ENCODE measurements at places on chromosomes 3 and 15.

- no peak for DNase-seq
These were observed 56.6 kb upstream of the TNIK start for GRCh38 chr3:171516765-171517164.

- DNase-seq, result no peak
These were observed 33.3 kb downstream of the PTPN23 start for GRCh38 chr3:47414161-47414564.

DNA sequence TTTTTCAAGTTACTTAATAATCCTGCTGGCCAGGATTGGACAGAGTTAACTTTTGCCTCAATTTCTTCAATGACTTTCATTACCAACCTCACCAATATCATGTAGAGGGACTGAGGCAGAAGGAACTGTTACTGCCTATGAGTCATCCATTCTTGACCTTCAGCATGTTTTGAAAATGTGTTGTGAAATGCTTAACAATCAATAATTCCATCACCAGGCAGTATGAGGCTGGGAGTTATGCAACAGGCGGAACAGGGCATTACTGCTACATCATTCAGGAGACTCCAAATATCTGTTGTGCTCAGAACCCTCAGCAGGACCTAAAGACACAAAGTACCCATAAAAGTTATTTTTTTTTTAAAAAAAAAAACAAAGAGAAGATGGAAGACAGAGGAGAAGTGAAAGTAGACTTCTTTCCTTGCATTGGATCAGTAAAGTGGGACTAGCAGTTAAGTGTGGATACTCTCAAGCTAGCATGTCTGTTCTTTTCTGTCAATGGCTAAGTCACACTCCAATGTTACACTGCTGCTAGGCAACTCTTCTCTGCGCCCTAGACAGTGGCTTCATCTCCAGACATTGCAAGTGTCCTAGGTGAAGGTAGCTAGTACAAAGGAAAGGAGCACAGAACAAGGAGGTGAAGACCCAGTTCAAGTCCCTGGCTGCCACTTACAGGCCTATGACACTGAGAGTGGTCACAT is 184.9 kb upstream of the LPP start:
- DNase-seq, result no peak

DNA sequence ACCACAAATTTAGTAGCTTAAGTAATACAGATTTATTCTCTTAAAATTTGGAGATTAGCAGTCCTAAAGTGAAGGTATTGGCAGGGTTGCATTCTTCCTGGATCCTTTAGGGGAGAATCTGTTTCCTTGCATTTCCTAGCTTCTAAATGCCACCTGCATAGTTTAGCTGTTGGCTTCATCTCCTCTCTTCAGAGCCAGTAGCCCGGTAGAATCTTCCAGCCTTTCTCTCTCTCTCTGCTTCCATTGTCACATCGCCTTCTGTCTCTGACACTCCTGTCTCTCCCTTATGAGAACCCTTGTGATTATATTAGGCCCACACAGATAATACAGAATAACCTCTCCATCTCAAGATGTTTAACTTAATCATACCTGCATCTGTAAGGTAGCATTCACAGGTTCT is 21.4 kb downstream of the FAM98B start:
- DNase-seq, result no peak

GRCh38 chr3:181105646-181106045 is 116.1 kb upstream of the DNAJC19 start:
- no peak for DNase-seq

DNA sequence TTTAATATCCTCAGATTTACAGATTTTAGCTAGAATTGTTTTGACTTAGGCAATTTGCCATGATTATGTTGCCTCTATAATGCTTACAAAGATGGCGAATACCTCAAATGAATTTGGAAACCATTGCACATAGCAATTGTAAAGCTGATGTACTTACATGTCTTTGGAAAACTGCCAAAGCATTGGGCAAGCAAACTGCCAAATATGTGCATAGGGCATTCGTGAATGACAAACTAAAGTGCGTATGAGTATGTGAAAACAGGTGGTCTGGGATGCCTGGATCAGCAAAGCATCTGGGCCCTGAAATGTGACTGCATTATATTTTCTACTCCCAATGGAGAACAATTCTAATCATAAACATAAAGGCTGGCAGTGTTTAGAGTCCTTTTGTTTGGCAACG is 445.3 kb upstream of the ROBO1 start:
- no peak for DNase-seq

- DNase-seq, result no peak
These were observed 31.5 kb upstream of the ADAMTS17 start for GRCh38 chr15:100373120-100373896.

GRCh38 chr3:66253790-66254620 is 33.2 kb downstream of the SLC25A26 start:
- DNase-seq, result no peak

DNA sequence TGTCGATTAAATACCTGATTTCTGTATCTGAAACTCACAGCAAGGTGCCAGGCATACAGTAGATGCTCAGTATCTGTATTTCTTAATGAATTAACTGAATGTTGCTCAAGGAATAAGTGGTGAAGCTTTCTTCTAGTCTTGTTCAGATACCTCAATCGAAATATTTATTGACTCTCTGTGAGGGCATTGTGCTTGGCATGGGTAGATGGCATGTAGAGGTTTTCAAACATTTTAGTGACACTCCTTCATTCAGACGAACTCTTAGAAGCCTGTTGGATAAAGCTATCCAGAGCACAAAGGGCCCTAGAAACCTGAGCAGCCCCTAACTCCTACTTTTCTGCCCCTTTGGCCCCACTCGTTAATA is 369 bp upstream of the SNX1 start:
- DNase-seq, result no peak

DNA sequence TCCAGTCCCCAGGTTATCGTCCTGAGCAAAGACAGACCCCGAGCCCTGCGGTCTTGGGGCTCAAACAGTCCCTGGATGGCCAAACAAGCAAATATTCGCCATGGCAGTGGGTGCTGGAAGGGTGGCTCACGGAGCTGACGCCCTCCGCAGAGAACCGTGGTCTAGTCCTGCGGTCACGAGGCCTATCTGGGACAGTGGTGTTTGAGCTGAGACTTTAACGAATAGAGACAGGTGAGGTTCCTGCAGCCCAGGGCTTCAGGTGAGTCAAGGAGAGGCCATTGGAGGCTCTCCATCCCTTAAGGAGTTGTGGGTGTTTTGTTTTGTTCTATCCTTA is 399 bp upstream of the SUCLG2 start:
- no peak for DNase-seq

DNA sequence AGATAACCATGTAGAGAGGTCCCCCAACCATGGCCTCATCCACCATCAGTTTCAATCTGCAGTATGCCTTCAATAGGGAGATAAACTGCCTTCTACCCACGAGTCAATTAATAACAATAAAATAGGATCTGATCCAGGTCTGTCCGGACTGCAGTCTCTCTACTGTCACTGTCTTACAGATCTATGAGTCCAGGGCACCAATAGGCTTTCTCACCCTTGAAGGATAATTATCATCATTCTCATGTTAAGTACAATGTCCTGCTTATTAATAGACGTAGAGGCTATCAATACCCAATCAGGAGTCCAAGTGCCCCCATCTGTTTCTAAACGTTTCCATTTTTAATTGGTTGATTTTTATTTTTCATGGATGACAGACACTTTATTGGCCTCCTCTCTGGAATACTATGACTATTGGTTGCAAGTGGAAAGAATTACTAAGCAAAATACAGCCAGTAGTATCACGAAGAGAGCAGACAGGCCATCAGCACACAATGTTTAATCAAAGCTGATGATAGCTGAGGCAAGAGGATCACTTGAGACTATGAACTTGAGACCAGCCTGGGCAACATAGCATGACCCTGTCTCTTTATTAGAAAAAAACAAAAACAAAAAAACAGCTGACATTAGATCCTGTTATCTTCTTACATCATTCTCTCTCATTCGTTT is 480.7 kb downstream of the MAGI1 start:
- no peak for DNase-seq

DNA sequence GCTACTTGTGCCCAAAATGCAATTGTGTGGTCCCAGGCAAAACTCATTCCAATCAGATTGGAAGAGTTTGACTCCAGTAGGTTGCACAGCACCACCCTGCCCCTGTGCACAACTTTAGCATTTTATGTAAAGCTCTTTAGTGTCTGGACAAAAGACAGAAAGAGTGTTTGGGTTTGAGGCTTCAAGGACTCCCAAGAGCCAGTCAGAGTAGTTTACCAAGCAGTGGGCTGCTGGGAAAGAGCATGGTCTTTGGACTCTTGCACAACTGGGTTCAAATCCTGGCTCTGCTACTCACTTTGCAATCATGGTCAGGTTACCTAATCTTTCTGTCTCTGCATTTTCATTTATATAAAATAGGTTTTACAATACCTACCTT is 75.8 kb upstream of the UMPS start:
- no peak for DNase-seq

DNA sequence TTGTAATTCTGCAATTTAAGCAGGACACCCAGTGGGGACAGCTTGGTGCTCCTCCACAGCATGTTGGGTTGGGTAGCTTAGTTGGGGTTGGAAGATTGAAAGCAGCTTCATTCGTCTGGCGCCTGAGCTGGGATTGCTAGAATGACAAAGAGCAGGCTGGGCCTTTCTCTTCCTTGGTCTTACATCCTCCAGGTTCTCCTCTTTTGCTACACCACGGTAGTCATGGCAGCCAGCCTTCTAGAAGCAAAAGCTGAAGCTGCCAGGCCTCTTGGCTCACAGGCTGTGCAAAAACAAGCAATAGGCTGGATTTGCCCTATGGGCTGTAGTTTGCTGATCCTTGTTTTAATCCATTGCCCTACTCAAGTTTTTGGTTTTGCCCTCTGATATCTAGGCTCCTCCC is 3.2 kb upstream of the ANXA2 start:
- peak; percentile 32 for DNase-seq

GRCh38 chr3:69282181-69282580 is 103.7 kb downstream of the FRMD4B start:
- DNase-seq, result no peak

DNA sequence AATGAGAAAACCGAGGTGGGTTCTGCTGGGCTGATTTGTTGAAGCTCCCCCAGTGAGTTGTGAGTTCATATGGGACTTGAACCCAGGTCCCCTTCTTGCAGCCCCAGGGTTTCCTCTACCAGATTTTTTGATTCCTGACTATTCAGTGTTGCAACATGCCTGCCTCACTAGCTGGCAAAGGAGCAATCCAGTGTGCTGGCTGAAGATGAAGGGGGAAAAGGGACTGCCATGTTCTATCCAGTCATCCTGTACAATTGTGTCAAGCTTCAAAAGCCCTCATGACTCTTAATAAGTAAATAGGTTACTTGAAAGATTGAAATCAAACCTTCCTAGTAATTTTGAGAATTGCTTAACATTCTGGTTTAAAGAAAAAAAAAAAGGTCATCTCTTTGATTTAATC is 211.5 kb upstream of the TP63 start:
- DNase-seq, result no peak

DNA sequence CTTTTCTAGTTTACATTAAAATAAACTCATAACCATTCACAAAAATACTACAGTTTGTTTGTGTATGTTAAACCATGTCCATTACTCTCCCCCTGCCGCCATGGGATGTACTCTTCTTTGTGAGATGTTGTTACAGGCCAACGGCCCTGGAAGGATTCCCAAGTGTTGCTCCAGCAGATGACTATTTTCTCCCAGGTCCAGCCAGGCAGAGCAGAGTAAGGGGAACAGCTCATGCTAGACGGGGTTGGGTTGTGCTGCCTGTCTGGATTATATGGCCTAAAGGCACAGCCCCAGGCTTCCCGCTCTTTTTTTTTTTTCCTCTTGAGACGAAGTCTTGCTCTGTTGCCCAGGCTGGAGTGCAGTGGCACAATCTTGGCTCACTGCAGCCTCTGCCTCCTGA is 24.5 kb upstream of the SLCO2A1 start:
- no peak for DNase-seq

- no peak for DNase-seq
These were observed 275.6 kb downstream of the RAP2B start for GRCh38 chr3:153437666-153438065.

DNA sequence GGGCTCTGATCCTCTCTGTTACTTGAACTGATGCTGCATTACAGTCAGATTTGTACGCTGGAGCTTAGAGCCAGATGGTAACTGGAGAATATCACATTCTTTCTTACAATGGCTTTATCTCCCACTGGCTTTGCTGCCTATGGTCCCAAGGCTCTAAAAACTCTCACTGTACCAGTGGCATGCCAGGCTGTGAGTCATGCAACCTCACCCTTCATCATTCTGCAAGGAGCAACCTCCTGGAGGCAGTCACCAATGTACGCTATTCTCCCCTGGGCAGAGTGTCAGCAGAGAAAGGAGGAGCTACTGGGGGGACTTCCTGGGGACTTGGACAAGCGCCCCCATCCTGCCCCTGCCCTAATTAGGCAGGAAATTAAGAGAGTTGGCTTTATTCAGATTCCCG is 97.9 kb upstream of the EIF1B start:
- no peak for DNase-seq

GRCh38 chr3:50237754-50238548 is 1.9 kb downstream of the GNAI2 start:
- DNase-seq, result peak; percentile 67

DNA sequence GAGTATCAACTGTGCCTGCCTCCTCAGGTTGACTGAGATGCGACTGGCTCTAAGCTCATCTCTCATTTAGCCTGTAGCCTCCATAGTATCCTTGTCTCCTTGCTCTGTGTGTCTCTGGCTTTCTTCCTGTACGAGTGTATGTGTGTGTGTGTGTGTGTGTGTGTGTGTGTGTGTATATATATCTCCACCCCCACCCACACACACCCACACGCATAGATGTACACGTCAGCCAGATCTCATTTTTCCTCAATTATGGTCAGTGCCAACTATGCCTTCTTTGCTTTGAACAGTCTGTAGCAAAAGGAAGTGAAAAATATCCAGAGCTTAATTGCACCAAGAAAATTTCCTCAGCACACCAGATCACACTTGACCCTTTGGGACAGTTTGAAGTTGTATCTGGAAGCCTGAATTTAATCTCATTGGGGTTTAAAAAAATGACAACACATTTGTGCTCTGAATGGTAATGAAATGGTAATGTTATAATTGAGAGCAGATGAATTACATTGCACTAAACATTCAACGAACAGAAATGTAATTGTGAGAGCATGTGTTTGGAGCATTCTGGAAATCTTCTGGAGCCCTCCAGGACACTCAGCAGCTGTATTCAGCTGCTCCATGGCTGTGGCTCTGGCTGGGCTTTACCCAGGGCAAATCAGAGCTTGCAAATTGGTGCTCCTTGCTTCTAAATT is 63.6 kb downstream of the RYR3 start:
- no peak for DNase-seq

- DNase-seq, result peak; percentile 76
These were observed 878 bp downstream of the DYNC1LI1 start for GRCh38 chr3:32569540-32570420.

DNA sequence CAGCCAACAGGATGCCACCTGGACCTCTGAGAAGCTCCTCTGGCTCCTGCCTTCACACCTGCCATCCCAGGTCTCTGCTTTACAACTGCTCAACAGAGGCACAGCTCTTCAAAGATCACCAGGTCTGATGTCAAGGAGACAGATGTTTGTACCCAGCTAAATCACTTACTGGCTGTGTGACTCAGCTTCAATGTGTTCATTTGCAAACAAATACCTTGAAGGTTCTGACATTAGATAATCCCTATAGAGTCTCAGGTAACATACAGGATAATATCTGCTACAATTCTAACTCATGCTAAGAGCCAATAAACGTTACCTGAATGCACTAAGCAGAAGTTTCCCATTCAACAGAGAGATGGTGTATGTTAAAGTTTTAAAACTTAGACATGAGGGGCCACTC is 163.4 kb upstream of the IGF1R start:
- no peak for DNase-seq

Data from HAP-1 (cell line).